ENCODE measurements at places on chromosomes 6 and 20. TPM values are rescaled to one million over a fixed set of nuclear protein-coding genes. Genes with fewer than 3 reads are reported as not detected.

- H3K36me3 ChIP-seq = no peaks in the 10 kb centered on the region
- no peak overlapping the region for H3K4me3 ChIP-seq
- no peaks in the 10 kb centered on the region for H3K27me3 ChIP-seq
Measured at GRCh38 chr6:25017486-25017885, 81.7 kb upstream of the RIPOR2 start.

DNA sequence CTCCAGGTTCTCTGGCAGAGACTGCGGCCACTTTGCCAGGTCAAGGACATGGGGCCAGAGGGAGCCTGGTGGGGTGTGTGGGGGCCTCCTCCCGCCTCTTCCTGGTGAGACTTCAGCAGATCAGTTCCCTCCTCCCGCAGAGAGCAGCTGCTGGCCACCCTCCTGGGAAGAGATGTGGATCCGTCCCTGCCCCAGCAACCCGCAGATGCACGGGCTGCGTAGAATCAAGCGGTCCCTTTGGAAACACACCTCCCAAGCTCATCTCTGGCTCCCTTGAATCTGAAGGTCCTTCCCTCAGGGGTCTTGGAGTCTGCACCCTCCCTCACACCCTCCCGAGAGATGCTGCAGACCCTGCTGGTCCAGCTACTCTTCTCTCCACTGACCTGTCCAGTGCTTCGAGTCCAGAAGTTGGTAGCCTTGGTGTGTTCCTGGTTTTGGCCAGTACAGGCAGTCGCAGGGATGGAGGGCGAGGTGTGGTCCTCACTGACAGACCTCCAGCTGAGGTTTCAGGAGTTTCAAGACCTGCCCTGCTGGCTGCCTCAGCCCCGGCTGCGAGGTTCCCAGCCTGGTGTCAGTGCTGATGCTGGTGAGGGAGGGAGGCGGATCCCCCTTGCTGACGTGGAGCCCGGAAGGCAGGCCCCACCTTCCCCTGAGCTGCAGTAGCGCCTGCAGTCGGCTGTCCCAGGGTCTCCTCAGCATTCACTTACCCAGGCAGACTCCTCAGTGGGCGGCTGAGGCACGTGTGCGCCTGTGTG is at the start of gene NPBWR2:
TSS of gene NPBWR2 (minus strand) at position 585 of the 755 bp plus-strand sequence. CDS start 734 bp downstream, outside the sequence.
- H3K27ac ChIP-seq = no peak within 1 kb of the TSS
- peak within 1 kb of the TSS; percentile 20 for H3K4me3 ChIP-seq
- peak; percentile 34 for DNase-seq
- peaks cover 13% of the 10 kb centered on the region for H3K27me3 ChIP-seq

GRCh38 chr6:90302320-90302719 is 5.7 kb upstream of the BACH2 start:
- DNase-seq = no peak
- H3K36me3 ChIP-seq = peaks cover 4% of the 10 kb centered on the region
- no peak overlapping the region for H3K4me3 ChIP-seq
- H3K4me1 ChIP-seq = peaks cover 2% of the 10 kb centered on the region
- H3K27me3 ChIP-seq = peaks cover 7% of the 10 kb centered on the region

SOX18 gene
- 0.66 TPM for total RNA-seq

DNA sequence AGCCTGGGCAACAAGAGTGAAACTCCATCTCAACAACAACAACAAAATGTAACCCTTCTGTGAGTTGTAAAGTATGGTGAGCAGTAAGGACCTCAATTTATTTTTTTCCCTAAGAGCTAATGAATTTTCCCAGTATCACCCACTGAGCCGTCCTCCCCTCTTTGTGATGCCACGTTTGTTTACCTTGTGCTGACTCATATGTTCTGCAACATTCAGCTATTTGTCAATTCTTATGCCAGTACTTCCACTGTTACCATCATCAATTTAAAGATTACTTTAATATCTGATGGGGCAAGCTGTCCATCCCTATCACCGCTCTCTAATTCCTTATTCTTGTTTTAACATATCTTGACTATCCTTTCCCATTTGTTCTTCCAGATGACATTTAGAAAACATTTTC is 37.5 kb downstream of the MAK start:
- no peak overlapping the region for H3K27ac ChIP-seq
- H3K27me3 ChIP-seq = no peaks in the 10 kb centered on the region
- no peak for DNase-seq

GRCh38 chr6:133951227-133951626 is 1.8 kb upstream of the TBPL1 start:
- H3K27me3 ChIP-seq = peaks cover 13% of the 10 kb centered on the region
- no peak for DNase-seq
- peaks cover 12% of the 10 kb centered on the region for H3K4me1 ChIP-seq
- H3K36me3 ChIP-seq = no peaks in the 10 kb centered on the region

DNA sequence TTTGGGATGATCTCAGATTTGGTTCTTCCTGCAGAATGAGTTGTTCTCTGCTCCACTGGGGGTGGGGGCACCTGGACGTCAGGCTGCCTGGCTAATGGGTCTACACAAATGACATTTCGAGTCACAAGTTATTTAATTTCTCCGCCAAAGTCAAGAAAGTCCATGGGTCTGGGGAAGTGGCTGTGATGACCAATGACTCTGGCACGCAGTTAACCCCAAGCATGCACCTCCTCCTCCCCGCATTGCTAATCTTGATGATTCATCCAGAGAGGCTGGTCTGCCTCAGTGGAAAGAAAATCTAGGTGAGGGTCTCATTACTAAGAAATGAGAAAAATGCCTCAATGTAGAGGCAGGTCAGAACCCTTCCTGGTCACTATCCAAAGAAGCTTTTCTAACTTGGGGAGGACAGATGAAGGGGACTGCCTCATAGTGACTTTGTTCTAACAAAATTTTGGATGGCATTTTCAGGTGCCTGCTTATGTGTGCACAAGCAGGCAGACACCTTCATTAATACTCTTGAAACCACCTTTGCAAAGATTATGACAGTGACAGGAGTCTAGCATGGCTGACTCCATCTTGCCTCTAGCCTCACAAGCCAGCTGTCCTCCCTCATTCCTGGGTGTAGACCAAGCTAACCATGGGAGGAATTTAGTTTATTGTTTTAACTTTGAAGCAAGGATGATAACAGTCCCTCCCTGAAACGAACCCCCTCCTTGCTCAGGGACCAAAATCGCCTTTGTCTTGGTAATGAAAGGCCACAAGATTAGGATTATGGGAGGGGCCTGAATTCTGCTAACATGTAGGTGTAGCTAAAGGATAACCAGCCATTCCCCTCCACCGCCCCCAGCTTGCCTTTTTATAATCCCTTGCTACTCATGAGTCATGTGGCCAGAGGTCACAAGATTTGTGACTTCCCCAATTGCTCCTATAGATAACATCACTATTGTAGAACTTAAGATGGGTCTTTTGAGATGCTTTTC is 98.6 kb upstream of the MRPS10 start:
- no peak overlapping the region for H3K27ac ChIP-seq
- peaks cover 14% of the 10 kb centered on the region for H3K4me1 ChIP-seq
- no peak for DNase-seq
- H3K36me3 ChIP-seq = no peaks in the 10 kb centered on the region
- no peaks in the 10 kb centered on the region for H3K27me3 ChIP-seq

CST5 gene
- not detected for total RNA-seq

DNA sequence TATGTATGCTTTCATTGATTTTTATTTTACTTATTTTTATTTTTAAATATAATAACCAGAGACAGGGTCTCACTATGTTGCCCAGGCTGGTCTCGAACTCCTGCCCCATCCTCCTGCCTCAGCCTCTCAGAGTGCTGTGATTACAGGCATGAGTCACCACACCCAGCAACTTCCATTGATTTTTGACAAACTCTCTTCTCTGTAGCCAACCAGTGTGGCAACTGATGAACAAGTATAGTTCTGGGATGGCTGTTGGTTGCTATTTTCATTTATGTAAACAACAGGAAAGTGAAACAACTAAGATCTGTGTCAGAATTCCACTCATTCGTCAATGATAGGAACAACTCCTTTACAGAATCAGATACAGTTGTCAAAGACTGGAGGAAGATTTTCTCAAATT is 356.7 kb upstream of the JARID2 start:
- no peak overlapping the region for H3K4me3 ChIP-seq
- no peak for DNase-seq
- peaks cover 5% of the 10 kb centered on the region for H3K4me1 ChIP-seq
- peaks cover 4% of the 10 kb centered on the region for H3K27me3 ChIP-seq
- H3K36me3 ChIP-seq = peaks cover 4% of the 10 kb centered on the region

- H3K4me1 ChIP-seq = peaks cover 23% of the 10 kb centered on the region
- no peak overlapping the region for H3K4me3 ChIP-seq
- H3K36me3 ChIP-seq = no peaks in the 10 kb centered on the region
- H3K27ac ChIP-seq = no peak overlapping the region
Measured at GRCh38 chr6:109059571-109060021, 35.0 kb downstream of the SESN1 start.

GMPR gene
- 5.0 TPM for total RNA-seq

MYCT1 gene
- not detected for total RNA-seq

DNA sequence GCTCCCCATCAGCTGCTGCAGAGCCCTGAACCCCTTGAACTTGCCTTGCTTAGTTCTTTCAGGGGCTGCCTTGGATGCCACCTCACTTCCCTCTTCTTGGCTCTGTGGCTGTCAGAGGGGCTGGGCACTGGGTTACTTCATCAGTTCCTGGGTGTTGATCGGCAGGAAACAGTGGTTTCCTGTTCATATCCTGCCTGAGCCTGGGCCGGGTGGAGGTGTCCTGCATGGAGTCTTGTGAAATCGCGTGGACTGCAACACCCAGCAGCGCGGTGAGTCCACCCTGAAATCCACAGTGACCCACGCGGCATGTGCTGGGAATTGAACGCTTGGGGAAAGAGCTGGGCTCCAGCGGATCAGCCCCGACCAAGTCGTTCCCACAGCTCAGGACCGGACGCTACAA is 97.5 kb downstream of the CDH26 start:
- peaks cover 12% of the 10 kb centered on the region for H3K4me1 ChIP-seq
- H3K27ac ChIP-seq = no peak overlapping the region

GRCh38 chr6:135329851-135330803 is 149.0 kb downstream of the MYB start:
- H3K4me3 ChIP-seq = no peak overlapping the region
- H3K4me1 ChIP-seq = no peaks in the 10 kb centered on the region
- H3K27me3 ChIP-seq = no peaks in the 10 kb centered on the region
- no peak overlapping the region for H3K27ac ChIP-seq
- no peaks in the 10 kb centered on the region for H3K36me3 ChIP-seq
- DNase-seq = no peak

GRCh38 chr6:102216232-102216631 is 822.7 kb downstream of the GRIK2 start:
- no peaks in the 10 kb centered on the region for H3K4me1 ChIP-seq
- no peak overlapping the region for H3K27ac ChIP-seq
- no peak overlapping the region for H3K4me3 ChIP-seq
- no peaks in the 10 kb centered on the region for H3K27me3 ChIP-seq
- no peak for DNase-seq
- no peaks in the 10 kb centered on the region for H3K36me3 ChIP-seq

SDCBP2 gene
- 4.0 TPM for total RNA-seq

GRCh38 chr6:102980951-102981350 is 1587.4 kb downstream of the GRIK2 start:
- H3K4me1 ChIP-seq = peaks cover 2% of the 10 kb centered on the region
- H3K27me3 ChIP-seq = peaks cover 2% of the 10 kb centered on the region
- no peak overlapping the region for H3K27ac ChIP-seq
- no peak for DNase-seq
- no peaks in the 10 kb centered on the region for H3K36me3 ChIP-seq

GRCh38 chr20:63176034-63176426 is 39.9 kb downstream of the YTHDF1 start:
- H3K27me3 ChIP-seq = peaks cover 17% of the 10 kb centered on the region
- DNase-seq = no peak
- no peaks in the 10 kb centered on the region for H3K36me3 ChIP-seq
- peaks cover 10% of the 10 kb centered on the region for H3K4me1 ChIP-seq
- H3K4me3 ChIP-seq = peak overlapping the region; percentile 87
- H3K27ac ChIP-seq = peak overlapping the region; percentile 97

LCA5 gene
- 5.3 TPM for total RNA-seq

DNA sequence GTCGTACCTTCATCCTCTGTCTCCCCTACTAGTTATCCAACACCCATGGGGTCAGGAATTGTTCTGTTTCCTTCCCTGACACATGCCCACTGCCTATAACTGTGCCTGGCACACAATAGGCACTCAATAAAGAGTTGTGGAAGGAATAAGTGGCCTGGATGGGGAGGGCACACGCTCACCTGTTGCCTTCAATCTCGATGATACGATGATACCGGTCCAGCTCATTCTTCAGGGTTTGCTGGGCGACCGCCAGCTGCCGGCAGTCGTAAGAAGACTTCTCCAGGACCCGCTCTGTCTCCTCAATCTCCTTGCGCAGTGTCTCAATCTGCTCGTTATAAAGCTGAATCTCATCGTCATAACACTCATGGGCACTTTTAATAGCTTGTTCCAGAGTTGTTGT is 32.5 kb downstream of the BFSP1 start:
- H3K27me3 ChIP-seq = peaks cover 2% of the 10 kb centered on the region

DNA sequence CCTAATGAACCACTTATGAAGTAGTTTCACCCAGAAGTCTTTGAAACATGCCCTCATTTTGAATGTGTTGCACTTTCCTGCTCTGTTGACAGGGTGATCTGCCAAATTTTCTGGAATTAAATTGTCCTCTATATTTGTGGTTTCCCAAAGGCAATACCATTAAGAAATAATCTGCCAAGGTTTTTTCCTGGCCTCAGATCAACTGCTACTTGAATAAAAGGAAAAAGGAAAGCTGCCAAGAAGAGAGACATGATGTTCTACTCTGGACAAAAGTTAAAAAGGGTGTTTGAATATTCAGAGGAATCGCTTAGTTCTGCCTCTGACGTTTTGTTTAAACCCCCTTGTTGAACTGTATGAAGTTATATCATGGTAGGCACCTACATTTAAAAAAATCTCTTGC is 37.4 kb upstream of the ARMH2 start:
- no peak for DNase-seq
- H3K27me3 ChIP-seq = no peaks in the 10 kb centered on the region
- no peaks in the 10 kb centered on the region for H3K4me1 ChIP-seq
- H3K4me3 ChIP-seq = no peak overlapping the region

GRCh38 chr20:3678856-3679720 is 2.7 kb downstream of the ADAM33 start:
- H3K4me1 ChIP-seq = peaks cover 6% of the 10 kb centered on the region
- H3K36me3 ChIP-seq = no peaks in the 10 kb centered on the region
- no peak overlapping the region for H3K27ac ChIP-seq
- peaks cover 29% of the 10 kb centered on the region for H3K27me3 ChIP-seq

- H3K27ac ChIP-seq = no peak overlapping the region
- H3K4me3 ChIP-seq = no peak overlapping the region
- no peaks in the 10 kb centered on the region for H3K27me3 ChIP-seq
- no peak for DNase-seq
- H3K4me1 ChIP-seq = no peaks in the 10 kb centered on the region
Measured at GRCh38 chr6:169503422-169504152, 198.2 kb downstream of the WDR27 start.

DNA sequence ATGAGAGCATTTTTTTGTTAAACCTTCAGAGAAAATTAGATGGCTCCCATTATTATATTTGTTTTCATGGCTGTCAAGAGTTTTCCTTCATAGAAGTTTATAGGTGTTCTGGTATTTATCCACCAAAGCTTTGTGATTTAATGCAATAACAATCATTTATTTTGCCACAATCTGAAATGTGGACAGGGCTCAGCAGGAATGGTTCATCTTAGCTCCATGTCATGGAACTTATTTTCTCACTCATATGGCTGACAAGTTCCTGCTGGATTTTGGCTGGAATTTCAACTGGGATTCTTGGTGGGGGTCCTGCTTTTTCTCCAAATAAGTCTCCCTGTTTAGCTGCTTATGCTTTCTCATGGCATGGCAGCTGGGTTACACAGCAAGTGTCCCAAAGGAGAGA is 876.7 kb downstream of the QKI start:
- H3K4me1 ChIP-seq = no peaks in the 10 kb centered on the region
- no peak for DNase-seq
- no peak overlapping the region for H3K27ac ChIP-seq
